Fibroblast of lung (primary cell): ENCODE measurements at places on chromosomes 11 and 22. TPM values are rescaled to one million over a fixed set of nuclear protein-coding genes. Genes with fewer than 3 reads are reported as not detected.

DNA sequence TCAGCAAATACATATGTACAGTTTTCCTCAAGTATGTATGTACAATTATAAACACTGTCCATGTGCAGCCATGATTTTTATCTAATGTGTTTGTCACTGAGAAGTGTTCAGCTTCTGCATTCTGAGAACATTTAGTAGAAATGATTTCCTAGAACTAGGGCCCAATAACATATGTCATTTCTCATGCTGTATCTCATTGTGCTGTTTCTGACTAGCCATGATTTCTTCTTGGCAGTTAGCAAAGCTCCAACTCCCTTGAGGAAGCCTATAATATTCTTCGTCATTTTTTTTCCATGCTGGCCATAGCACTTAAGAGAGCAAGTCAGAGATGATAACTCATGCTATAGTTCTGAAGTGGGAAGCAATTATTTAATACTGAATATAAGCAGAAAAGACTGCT is 187.8 kb downstream of the DDX10 start:
- DNase-seq, result no peak
- H3K36me3 ChIP-seq, result no peaks in the 10 kb centered on the region
- no peaks in the 10 kb centered on the region for H3K27me3 ChIP-seq
- no peaks in the 10 kb centered on the region for H3K4me1 ChIP-seq
- H3K27ac ChIP-seq, result no peak overlapping the region

DNA sequence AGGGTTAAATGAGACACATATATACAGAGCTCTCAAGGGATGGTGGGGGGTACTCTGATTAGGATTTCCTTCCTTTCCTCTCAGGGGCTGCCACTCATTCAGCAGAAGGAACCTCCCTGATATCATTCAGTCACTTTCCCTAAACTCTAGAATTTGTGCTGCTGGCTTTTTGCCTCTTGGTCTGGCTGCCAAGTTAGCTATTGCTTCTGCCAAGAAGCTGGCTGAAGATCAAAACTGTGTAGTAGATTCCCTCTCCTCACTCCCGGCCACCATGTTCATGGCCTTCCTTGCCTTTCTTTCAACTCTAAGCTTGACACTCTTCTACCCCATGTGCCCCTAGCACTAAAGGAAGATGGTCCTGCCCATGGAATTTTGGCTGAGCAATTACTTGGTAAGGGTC is 18.7 kb downstream of the SLC6A5 start:
- H3K27me3 ChIP-seq, result no peaks in the 10 kb centered on the region
- H3K36me3 ChIP-seq, result no peaks in the 10 kb centered on the region
- H3K27ac ChIP-seq, result no peak overlapping the region
- H3K4me1 ChIP-seq, result no peaks in the 10 kb centered on the region
- no peak overlapping the region for H3K4me3 ChIP-seq

- peaks cover 36% of the 10 kb centered on the region for H3K4me1 ChIP-seq
- H3K27ac ChIP-seq, result no peak overlapping the region
- no peaks in the 10 kb centered on the region for H3K36me3 ChIP-seq
- H3K4me3 ChIP-seq, result no peak overlapping the region
- H3K27me3 ChIP-seq, result no peaks in the 10 kb centered on the region
Measured at GRCh38 chr11:101444164-101444563, 139.6 kb downstream of the TRPC6 start.

DNA sequence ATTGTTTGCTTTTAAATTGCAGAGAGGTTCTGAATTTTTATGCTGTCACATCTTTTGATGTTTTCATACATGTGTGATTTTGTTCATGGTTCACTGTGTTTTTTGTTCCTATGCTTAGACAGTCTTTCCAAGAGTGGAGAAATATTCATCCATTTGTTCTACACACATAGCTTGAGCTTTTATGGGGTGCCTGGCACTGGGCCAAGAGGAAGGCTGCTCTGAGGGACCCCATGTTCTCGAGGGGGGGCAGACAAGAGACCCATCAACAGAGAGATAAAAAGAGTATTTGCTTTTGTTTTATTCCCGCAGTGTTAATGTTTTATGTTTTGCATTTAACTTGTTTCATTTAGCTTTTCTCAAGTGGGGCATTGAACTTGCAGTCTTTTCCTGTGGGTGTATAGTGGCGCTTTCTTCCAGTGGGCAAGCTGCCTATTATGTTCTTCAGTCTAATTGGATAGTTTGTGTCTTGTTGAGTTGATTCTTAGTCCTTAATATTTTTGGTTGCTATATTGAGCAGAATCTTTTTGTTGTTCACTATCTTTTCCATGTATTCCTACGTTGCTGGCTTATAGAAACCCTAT is 57.7 kb downstream of the CABIN1 start:
- H3K27ac ChIP-seq, result no peak overlapping the region
- H3K4me1 ChIP-seq, result no peaks in the 10 kb centered on the region
- peaks cover 15% of the 10 kb centered on the region for H3K36me3 ChIP-seq
- H3K4me3 ChIP-seq, result no peak overlapping the region
- DNase-seq, result no peak

DNA sequence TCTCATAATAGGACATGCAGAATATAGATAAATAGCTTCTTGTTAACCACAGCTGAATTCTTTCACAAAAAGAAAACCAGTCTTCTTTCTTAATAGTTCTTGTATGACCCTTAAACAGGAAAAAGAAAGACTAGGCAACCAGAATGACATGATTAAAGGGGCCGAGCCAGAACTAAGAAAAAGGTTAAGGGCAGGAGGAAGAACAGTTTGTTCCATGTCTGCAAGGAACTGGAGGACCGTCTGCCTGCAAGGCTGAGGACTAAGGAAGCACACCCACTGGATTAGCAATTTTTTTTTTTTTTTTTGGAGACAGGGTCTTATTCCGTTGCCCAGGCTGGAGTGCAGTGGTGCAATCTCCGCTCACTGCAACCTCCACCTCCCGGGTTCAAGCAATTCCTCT is 26.0 kb upstream of the TMPRSS5 start:
- no peaks in the 10 kb centered on the region for H3K36me3 ChIP-seq
- H3K27ac ChIP-seq, result no peak overlapping the region
- H3K4me3 ChIP-seq, result no peak overlapping the region
- no peak for DNase-seq

Gene CD3D
- total RNA-seq, result not detected in 2 replicates

Gene MYO18B
- under 0.01 and 0.17 TPM in 2 replicates for total RNA-seq

GRCh38 chr11:120120805-120121335 is 17.0 kb downstream of the TRIM29 start:
- no peak for DNase-seq
- H3K36me3 ChIP-seq, result no peaks in the 10 kb centered on the region
- no peaks in the 10 kb centered on the region for H3K4me1 ChIP-seq
- no peak overlapping the region for H3K4me3 ChIP-seq
- H3K27me3 ChIP-seq, result no peaks in the 10 kb centered on the region

DNA sequence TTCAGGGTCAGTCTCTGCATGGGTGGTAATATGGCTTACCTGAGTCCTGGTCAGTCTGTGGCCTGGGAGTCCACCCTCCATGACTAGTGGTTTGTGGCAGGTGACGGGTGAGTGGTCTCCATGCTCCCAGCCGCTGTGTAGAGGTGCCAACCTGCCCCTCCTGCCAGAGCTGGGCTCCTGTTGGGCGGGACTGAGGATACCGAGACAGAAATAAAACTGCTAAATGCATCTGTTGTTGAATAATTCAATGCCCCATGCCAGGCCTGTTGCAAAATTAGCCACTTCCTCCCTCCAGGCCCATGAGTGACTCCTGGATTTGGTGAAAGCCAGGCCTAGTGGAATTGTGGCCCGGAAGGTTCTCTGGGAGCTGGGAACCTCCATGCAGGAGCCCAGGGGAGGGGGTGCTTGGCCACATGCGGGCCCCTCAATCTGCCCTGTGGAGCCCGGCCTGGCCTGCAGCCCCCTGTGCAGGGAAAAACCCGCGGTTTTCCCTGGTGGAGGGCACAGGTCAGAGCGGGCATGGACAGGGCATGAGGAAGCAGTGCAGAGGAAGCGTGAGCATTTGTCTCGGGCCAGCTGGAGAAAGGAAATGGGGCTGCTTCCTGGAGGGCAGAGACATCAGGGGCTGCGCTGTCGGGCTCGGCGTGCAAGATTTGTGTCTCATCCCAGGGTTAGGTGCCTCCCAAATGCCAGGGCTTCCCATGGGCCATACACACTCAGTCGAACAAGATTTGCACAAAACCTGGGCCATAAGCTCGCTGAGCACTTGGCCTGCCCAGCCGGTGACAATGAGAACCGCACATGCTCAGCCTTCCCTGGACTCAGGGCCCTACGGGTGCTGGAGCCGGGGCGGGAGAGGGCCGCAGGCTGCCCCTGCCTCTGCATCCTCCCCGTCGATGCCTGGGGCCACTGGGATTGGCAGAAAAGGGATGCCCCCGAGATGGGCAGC is 66.9 kb downstream of the KCNQ1 start:
- H3K4me3 ChIP-seq, result no peak overlapping the region
- no peaks in the 10 kb centered on the region for H3K27me3 ChIP-seq
- H3K4me1 ChIP-seq, result no peaks in the 10 kb centered on the region
- no peaks in the 10 kb centered on the region for H3K36me3 ChIP-seq
- H3K27ac ChIP-seq, result no peak overlapping the region

- H3K4me3 ChIP-seq, result no peak overlapping the region
- H3K27me3 ChIP-seq, result peaks cover 24% of the 10 kb centered on the region
- H3K36me3 ChIP-seq, result no peaks in the 10 kb centered on the region
- DNase-seq, result no peak
- no peak overlapping the region for H3K27ac ChIP-seq
- no peaks in the 10 kb centered on the region for H3K4me1 ChIP-seq
Measured at GRCh38 chr11:57202281-57202680, 20.5 kb downstream of the LRRC55 start.

Gene RAG2
- not detected in 2 replicates for total RNA-seq

Gene POU2AF2
- not detected in 2 replicates for total RNA-seq

DNA sequence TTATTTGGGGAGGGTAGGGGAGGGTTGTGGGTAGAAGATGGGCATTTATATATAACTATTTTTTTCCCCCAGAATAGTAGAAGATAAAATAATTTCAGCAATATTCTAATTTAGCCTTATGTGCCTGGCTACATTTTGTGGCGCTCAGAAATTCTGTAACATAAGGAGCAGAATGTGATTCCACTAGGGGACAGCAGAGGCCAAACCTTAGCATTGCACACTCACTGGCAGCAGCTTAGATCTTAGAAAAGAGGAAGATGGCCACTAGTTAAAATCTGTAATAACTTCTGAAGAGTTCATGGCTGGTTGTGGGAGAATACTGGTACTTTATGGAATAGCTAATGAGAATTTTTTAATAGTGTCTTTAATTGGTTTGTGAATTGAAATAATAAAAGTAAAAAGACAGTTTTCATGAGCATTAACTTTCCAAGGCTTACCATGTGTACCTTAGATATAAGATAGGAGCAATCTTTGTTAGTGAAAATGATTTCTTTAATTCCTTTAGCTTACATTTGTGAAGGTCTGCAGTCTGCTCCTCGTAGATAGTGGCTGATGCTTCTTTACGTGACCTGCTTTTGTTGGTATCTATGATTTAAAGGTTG is 33.1 kb downstream of the DDX10 start:
- H3K36me3 ChIP-seq, result no peaks in the 10 kb centered on the region
- H3K4me3 ChIP-seq, result no peak overlapping the region
- peaks cover 4% of the 10 kb centered on the region for H3K4me1 ChIP-seq
- DNase-seq, result peak; percentile 70
- no peaks in the 10 kb centered on the region for H3K27me3 ChIP-seq

Gene DNAJB7
- not detected in 2 replicates for total RNA-seq

DNA sequence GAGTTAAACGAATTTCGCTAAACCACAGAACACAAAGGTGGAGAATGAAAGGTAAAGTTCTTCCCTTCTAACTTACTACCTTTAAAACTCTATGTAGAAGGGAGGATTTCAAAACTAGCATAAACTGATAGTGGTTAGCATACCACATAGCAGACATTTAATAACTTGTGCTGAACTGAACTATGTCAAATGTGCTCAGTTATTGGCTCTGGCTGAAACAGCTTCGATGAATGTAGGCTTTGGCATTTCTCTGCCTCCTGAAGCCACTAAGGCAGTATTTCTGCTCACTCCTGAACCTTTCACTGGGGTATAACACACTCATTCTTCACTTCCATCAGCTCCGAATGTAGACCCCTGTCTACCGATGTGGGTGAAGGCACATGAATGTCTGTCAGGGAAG is 1188.1 kb downstream of the LRRC4C start:
- no peaks in the 10 kb centered on the region for H3K27me3 ChIP-seq
- H3K4me1 ChIP-seq, result no peaks in the 10 kb centered on the region
- no peak overlapping the region for H3K4me3 ChIP-seq

Gene OR4A16
- not detected in 2 replicates for total RNA-seq

GRCh38 chr11:109510316-109510715 is 88.3 kb downstream of the C11orf87 start:
- H3K27me3 ChIP-seq, result no peaks in the 10 kb centered on the region
- no peaks in the 10 kb centered on the region for H3K4me1 ChIP-seq
- no peak overlapping the region for H3K4me3 ChIP-seq
- no peaks in the 10 kb centered on the region for H3K36me3 ChIP-seq
- H3K27ac ChIP-seq, result no peak overlapping the region
